ENCODE measurements at places on chromosomes 16 and 17.

GRCh38 chr17:62052765-62053338 lies 12.2 kb downstream of the MED13 start:
- H3K4me3 ChIP-seq: no peak overlapping the region
- H3K27me3 ChIP-seq: no peaks in the 10 kb centered on the region
- no peak overlapping the region for H3K27ac ChIP-seq
- H3K36me3 ChIP-seq: no peaks in the 10 kb centered on the region

GRCh38 chr16:84970447-84971127 lies 40.7 kb downstream of the ZDHHC7 start:
- H3K27me3 ChIP-seq: no peaks in the 10 kb centered on the region
- DNase-seq: peak; percentile 86
- H3K36me3 ChIP-seq: no peaks in the 10 kb centered on the region

DNA sequence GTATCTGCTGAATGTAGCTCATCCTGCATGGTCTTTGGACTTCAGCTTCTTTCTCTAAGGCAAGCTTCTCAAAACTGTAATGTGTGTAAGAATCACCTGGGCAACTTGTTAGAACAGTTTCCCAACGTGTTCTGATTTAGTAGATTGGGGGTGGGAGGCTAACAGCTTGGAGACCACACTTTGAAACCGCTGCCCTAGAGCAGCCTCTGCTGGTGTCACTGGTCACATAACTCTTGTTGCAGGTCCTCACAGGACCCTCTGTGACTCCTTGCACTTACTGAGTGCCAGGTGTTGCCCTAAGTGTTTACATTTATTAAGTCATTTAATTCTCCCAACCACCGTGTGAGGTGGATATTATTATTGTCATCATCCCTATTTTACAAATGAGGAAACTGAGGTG lies 9.9 kb downstream of the SLC35G3 start:
- H3K4me3 ChIP-seq: no peak overlapping the region
- no peaks in the 10 kb centered on the region for H3K36me3 ChIP-seq

DNA sequence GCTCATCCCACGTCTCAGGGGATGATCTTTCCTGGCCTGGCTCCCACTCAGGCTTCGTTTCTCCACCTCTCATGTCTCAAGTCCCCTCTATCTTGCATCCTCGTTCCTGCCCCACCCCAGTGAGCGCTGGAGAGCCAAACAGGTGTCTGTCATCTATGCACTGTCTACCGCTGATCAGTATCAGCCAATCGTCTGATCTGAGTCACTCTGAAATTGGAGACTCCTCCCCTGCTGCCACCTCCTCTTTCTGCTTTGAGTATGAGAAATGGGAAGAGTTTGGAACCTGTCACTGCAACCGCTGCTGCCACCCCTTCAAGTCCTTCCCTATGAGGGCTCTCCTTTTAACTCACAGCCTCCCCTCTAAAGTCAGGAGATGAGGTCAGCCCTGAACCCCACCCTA lies 28.0 kb downstream of the FZD2 start:
- no peaks in the 10 kb centered on the region for H3K27me3 ChIP-seq
- no peak overlapping the region for H3K27ac ChIP-seq
- no peaks in the 10 kb centered on the region for H3K36me3 ChIP-seq
- H3K4me1 ChIP-seq: peaks cover 11% of the 10 kb centered on the region
- H3K4me3 ChIP-seq: no peak overlapping the region

GRCh38 chr16:3115561-3115960 lies 3.2 kb downstream of the ZNF205 start:
- DNase-seq: no peak
- peaks cover 17% of the 10 kb centered on the region for H3K4me1 ChIP-seq
- H3K4me3 ChIP-seq: no peak overlapping the region
- no peak overlapping the region for H3K27ac ChIP-seq
- H3K27me3 ChIP-seq: no peaks in the 10 kb centered on the region

- H3K27ac ChIP-seq: peak overlapping the region; percentile 86
- no peak overlapping the region for H3K4me3 ChIP-seq
- H3K27me3 ChIP-seq: no peaks in the 10 kb centered on the region
- H3K4me1 ChIP-seq: peaks cover 90% of the 10 kb centered on the region
- DNase-seq: peak; percentile 85
These were observed 20.5 kb downstream of the PEMT start for GRCh38 chr17:17570798-17571716.

DNA sequence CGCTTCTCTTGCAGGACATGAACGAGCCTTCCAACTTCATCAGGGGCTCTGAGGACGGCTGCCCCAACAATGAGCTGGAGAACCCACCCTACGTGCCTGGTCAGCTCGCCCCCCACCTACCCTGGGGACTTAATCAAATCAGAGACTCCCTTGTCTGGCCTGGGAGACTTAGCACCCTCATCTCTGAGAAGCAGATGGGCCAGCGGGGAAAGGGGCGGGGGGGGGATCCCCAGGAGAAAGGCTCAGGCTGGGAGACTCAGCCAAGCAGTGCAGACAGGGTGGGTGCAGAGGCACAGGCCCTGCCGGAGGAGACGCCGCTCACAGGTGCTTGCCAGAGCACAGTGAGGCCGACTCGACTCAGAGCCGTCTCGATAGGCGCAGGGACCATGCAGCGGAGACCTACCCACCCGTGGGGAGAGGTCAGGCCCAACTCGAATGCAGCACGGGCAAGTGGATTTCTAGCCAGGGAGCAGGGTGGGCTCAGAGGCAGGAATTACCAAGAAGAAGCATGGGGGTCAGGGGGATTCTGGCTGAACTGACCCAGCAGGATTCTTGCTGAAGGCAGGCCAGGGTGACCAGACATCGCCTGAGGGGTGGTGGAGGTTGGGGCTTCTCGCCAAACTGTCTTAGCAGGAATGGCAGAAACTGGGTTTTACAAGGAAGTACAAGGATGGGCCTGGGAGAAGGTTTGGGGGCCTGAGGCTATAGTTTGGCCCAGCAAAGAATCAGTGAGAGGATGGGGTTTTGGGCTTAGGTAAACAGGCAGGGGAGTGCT lies 9.7 kb downstream of the GAA start:
- H3K4me3 ChIP-seq: no peak overlapping the region
- H3K36me3 ChIP-seq: no peaks in the 10 kb centered on the region
- no peak for DNase-seq
- no peak overlapping the region for H3K27ac ChIP-seq
- H3K4me1 ChIP-seq: no peaks in the 10 kb centered on the region
- no peaks in the 10 kb centered on the region for H3K27me3 ChIP-seq

- no peaks in the 10 kb centered on the region for H3K27me3 ChIP-seq
- peaks cover 4% of the 10 kb centered on the region for H3K4me1 ChIP-seq
- H3K36me3 ChIP-seq: no peaks in the 10 kb centered on the region
These were observed 119.2 kb upstream of the CACNG5 start for GRCh38 chr17:66715745-66716156.

DNA sequence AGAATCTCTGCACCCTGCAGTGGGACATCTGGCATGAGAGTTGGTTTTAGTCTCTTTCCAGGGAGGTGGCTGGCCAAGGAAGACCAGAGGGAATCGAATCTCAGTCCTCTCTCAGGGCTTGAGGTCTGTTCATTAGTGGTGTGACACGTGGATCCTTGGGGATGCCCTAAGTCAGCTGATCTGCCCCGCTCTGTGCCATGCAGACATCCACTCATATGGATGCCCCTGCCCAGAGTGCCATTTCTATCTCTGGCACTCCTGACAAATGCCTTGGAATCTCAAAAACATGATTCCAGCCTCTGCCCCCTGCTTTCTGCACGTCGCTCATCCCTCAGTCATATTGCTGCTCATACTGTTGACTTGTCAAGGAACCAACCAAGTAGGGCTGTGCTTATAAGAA lies 38.8 kb downstream of the WSCD1 start:
- H3K4me1 ChIP-seq: no peaks in the 10 kb centered on the region
- no peaks in the 10 kb centered on the region for H3K36me3 ChIP-seq
- no peaks in the 10 kb centered on the region for H3K27me3 ChIP-seq
- no peak overlapping the region for H3K27ac ChIP-seq

DNA sequence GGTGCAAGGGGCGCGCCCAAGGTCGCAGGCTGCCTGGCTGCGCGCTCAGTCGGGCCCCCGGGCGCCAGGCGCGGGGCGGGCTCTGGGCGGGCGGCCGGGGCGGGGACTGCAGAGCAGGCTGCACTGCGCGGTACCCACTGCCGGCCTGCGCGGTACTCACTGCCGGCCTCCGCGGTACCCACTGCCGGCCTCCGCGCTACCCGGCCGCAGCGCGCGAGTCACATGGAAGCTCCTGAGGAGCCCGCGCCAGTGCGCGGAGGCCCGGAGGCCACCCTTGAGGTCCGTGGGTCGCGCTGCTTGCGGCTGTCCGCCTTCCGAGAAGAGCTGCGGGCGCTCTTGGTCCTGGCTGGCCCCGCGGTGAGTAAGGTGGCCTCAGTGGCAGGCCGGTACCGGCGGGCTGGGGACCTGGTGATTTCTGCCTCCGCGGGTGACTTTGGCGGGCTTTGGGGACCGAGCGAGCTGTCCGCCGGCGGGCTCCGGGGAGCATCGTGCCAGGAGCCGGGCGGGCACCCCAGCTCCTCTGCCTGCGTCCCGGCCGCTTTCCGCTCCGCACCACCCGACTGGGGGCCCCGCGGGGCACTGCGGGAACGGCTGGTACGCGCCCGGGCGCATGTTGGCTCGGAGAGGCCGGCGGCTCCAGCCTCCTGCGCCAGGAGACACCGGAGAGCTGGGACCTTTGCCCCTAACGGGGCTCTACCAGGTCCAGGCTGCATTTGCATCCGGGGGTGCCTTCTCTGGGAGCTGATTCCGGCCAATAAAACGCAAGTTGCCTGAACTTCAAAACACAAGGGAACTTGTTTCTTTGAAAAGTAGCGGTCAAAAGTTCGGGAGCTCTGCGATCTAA lies at the start of gene SLC47A1:
Gene SLC47A1, plus strand, starts transcription at position 137 of the 844 bp plus-strand sequence. Its CDS starts 86 bp downstream, at position 223.
- peak; percentile 51 for DNase-seq
- peak within 1 kb of the TSS; percentile 69 for H3K27ac ChIP-seq
- H3K4me3 ChIP-seq: peak within 1 kb of the TSS; percentile 61
- H3K36me3 ChIP-seq: no peaks in the 10 kb centered on the region

DNA sequence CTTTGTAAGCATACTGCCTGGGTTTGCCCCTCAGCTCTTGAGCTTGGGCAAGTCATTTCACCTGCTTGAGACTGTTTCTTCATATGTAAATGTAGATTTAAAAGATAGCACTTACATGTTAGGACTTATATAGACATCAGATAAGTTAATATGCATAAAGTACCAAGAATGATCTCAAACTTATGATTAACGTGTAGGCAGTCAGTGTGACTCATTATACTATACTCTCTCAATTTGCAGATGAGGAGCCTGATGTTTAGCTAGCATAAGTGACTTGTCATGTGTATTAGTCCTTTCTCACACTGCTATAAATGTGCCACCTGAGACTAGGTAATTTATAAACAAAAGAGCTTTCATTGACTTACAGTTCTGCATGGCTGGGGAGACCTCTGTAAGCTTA lies 690.5 kb downstream of the KCNJ2 start:
- H3K36me3 ChIP-seq: no peaks in the 10 kb centered on the region
- H3K27me3 ChIP-seq: no peaks in the 10 kb centered on the region
- no peak overlapping the region for H3K27ac ChIP-seq
- H3K4me3 ChIP-seq: no peak overlapping the region
- no peaks in the 10 kb centered on the region for H3K4me1 ChIP-seq
- no peak for DNase-seq

DNA sequence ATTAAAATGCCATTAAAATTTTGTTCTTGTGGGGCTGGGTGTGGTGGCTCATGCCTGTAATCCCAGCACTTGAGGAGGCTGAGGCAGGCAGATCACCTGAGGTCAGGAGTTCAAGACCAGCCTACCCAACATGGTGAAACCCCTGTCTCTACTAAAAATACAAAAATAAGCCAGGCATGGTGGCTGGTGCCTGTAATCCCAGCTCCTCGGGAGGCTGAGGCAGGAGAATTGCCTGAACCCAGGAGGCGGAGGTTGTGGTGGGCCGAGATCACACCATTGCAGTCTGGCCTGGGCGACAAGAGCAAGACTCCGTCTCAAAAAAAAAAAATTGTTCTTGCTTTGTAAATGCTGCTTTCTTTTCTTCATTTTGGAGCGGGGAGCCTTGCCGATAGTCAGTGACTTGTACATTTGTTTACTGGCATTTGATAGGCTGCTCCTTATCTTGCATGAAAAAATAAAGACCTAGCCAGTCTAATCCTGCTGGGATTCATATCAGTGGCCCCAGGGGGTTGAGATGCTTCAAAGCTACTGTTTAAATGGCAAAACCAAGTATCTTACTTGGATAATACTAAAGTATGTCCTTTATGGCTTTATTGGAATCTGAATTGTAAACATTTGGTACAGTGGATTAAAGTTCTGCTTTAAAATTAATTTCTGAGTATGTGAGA lies 3.3 kb upstream of the CLTC start:
- no peak overlapping the region for H3K4me3 ChIP-seq
- peaks cover 3% of the 10 kb centered on the region for H3K4me1 ChIP-seq
- no peak overlapping the region for H3K27ac ChIP-seq
- H3K36me3 ChIP-seq: no peaks in the 10 kb centered on the region
- no peak for DNase-seq
- H3K27me3 ChIP-seq: no peaks in the 10 kb centered on the region

DNA sequence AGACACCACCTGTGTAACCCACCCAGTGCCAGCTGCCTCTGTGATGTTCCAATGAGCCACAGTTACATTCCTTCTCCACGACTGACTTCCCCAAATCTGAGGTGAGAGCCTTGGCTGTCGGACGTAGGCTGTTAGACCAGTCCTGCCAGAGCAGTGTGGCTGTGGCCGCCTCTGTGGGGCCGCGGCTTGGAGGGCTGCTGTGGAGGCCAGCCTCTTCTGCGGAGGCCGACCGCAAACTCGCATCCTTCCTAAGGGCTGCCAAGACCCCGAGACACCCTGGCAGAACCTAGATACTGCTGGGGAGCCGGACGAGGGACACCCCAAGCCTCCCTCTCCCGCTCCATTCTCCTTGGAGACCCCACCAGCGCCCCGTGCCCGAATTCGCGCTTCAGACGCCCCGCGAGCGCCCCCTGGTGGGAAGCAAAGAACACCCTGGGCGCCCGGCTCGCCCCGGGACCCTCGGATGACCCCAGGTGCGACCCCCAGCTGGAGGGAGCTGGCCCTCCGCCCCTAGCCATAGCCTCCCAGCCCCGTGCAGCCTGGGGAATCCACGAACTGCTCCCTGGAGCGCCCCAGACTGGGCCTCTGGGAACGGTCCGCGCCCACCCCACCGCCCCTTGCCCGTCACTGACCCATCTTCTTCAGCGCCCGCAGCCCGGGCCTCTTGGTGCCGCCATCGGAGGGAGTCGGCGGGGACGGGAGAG lies 547 bp downstream of the PLCD3 start:
- H3K27ac ChIP-seq: peak overlapping the region; percentile 71
- no peaks in the 10 kb centered on the region for H3K36me3 ChIP-seq
- H3K27me3 ChIP-seq: no peaks in the 10 kb centered on the region
- DNase-seq: peak; percentile 63

GRCh38 chr17:42547698-42548069 lies 5.0 kb upstream of the HSD17B1 start:
- no peaks in the 10 kb centered on the region for H3K36me3 ChIP-seq
- no peak for DNase-seq
- H3K4me3 ChIP-seq: no peak overlapping the region
- no peaks in the 10 kb centered on the region for H3K27me3 ChIP-seq
- H3K4me1 ChIP-seq: peaks cover 6% of the 10 kb centered on the region
